ENCODE measurements at places on chromosomes 13 and 19.

- DNase-seq: no peak
Measured at GRCh38 chr19:43439032-43439708, 24.5 kb downstream of the TEX101 start.

GRCh38 chr13:36858290-36858689 lies 39.3 kb downstream of the RFXAP start:
- DNase-seq: peak; percentile 74

GRCh38 chr19:57436417-57436816 lies 1.3 kb downstream of the ZNF749 start:
- DNase-seq: no peak

DNA sequence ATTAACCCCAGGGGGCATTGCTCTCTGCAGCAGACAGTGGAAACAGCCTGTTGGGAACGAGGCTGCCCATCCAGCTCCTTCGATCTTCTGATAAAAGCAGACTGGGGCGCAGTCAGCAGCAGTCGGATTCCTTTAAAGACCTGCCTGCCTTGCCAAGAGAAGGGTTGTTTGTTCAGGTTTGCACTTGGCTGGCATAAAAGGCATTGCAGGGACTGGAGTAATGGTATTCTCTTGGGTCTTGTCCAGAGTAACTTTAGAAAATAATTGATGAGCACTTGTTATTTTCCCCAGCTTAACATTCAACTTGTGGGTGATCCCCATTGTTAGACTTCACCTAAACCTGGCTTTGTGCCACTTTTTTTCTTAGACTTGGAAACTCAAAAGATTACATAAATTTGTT lies 67.3 kb upstream of the SLC10A2 start:
- DNase-seq: no peak

- peak; percentile 60 for DNase-seq
Measured at GRCh38 chr19:50658441-50659317, 9.4 kb downstream of the C19orf81 start.

- no peak for DNase-seq
Measured at GRCh38 chr13:42807241-42807640, 25.9 kb downstream of the FAM216B start.

DNA sequence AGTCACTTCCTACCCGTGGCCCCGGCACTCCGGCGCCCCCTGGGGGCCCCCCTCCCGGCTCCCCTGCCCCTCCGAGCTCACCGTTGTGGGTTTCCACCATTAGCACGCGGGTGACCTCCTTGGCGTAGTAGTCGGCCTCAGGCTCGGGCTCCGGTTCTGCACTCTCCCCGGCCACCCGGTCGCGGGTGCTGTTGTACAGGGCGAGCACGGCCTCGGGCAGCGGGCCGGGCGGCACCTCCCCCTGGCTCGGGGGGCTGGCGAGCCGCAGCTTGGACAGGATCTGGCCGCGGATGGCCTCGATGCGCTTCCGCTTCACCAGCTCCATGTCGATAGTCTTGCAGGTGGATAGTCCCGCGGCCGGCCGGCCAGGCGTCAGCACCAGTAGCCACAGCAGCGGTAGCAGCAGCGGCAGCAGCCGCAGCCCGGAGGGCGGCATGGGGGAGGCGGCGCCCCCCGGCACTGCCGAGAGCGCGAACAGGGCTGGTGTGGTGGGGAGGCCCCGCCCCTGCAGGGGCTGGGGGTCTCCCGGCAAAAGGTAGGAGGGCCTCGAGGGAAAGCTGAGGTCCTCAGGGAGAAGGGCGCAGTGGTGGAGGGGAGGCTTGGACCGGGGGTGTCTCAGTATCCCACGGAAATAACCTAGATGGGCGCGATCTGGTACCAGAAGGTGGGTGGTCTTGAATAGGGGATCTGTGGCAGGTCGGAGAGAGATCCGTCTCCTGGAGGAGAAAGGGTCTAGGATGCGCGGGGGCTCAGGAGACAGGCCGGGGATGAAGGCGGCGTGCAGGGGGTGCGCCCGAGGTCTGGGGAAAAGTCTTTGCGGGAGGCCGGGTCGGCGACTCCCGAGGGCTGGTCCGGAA lies 885 bp downstream of the TGFB1 start:
- DNase-seq: no peak

DNA sequence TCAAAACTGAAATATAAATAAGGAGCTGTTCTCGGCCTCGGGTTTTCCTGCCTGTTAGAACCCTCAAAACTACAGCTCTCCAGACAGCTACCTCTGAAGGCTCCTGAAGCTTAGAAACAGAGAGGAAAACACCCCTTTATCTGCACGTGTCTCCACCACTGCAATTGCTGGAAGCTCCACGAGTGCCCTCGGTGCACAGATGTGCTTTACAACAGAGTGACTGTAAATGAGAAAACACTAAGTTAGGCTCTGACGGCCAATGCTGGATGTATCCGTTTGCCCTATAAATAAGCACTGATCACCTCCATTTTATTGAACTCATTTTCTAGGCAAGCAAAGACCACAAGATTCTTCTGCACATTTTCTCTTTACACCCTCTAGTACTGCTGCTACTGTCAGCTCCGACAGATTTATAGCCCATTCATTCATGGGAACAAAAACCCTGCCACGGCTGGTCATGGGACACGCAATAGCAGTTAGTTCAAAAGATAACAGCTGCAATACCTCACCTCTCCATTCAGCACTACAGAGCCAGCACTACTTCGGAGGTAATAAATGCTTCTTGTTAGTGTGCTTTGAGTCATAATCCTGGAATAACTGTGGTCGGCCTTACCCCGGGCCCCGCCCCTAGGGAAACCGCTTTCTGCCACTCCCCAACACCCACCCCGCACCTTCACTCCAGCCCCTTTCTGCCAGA lies 241.1 kb upstream of the ZNF507 start:
- no peak for DNase-seq

DNA sequence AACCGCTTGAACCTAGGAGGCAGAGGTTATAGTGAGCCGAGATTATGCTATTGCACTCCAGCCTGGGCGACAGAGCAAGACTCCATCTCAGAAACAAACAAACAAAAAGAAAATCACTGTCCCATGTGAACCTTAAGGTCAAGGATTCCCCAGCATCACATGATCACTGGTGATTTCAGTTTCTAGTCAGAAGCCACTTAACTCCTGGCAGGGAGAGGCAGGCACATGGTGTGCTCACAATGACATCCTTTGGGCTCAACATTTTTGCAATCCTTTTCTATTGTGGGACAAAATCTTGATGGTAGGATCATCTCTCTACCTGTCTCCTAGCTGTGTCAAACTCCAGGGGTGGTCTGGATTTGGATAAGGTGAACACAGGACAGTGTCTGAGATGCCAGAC lies 12.1 kb downstream of the AKAP8 start:
- no peak for DNase-seq

DNA sequence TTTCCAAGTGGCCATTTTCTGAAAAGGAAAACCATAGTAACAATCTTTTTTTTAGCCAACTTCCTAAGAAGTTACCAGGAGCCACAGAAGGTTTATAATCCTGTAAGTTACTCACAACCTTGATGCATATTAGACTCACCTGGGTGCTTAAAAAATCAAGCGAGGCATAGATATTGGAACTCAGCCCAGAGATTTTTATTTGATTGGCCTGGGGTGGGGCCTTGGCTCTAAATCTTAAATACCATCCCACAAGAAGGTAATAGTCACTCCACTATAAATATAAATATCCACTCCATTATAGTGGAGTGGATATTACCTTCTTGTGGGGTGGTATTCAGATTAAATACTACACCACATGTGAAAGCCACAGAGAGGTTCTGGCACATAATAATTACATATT lies 429.6 kb downstream of the RFC3 start:
- peak; percentile 18 for DNase-seq

DNA sequence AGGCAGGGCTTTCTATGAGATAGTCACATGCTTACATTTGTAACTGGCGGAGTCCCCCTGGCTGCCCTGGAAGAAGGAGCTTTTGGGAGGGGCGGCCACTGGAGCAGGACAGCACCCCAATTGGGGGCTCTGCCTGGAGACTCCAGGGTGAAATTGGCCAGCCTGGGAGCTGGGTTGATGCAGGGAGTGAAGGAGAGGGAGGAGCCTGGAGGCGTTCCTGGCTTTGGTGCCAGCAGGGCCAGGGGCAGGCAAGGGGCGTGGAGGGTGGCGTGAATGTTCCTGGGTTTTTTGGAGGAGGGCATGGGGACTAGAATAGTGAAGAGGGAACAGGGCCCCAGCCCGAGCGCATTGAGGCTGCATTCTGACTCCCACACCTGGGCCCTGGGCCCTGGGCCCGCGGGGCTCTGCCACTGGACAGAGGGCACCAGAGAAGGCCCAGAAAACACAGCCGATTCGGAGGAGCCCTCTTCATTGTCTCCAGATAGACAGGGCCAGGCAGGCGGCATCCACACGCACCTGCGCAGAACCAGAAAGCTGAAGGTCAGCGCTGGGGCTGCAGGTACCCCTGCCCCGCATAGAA lies 29.5 kb downstream of the COMP start:
- no peak for DNase-seq

DNA sequence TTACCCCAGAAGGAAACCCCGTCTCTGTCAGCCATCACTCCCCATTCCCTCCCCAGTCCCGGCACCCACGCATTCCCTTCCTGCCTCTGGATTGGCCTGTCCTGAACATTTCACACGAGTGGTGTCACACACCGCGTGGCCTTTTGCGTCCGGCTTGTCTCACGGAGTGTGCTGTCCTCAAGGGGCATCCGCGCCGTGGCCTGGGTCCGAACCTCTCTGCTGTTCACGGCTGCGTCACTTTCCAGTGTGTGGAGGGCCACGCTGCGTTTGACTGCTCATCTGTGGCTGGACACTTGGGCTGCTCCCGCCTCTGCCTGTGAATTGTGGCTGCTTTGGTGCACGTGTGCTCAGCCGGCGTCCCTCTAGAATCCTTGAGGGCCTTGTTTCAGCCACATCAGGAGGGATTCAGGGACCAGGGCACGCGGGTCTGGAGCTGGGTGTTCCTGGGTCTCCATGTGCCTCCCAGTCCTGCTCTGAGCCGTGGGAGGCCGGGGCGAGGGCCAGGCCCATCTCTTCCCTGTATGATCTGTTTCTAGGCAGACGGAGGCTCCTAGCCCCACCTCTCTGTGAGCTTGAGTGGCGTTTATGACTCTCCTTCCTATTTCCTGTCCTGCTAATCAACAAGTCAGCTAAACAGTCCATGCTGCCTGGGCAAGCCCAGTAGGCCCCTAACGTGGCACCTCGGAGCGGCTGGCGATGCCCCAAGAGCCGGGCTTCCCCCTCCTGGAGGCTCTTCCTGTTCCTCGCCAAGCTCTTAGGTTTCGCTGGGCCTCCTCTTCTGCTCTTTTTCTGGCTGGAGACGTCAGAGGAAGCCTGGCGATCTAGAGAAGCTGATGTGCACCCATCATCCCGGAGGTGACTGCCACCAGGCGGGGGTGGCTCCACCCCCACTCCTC lies 8.1 kb downstream of the STK11 start:
- DNase-seq: peak; percentile 42

DNA sequence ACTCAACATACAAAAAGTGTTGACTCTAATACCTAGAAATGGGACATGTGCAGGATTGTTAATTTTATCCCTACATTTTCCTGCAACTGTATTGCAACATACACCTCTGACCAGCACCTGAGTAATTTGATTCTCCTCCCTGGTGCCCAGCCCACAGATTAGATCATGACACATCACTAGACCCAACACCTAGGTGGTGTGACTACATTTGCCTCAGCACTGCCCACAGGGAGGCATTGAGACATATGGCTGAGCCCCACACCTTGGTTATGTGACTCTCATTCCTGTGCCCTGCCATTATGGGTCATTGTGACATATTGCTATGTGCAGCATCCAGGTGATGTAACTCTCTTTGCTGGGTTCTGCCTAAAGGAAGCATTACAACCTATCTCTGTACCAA lies 13.2 kb upstream of the ZNF254 start:
- DNase-seq: no peak
